ENCODE measurements at places on chromosomes 12 and 14. TPM values are rescaled to one million over a fixed set of nuclear protein-coding genes. Genes with fewer than 3 reads are reported as not detected.

GRCh38 chr12:68981516-68981915, 48.5 kb upstream of the CPM start:
- H3K27me3 ChIP-seq = no peaks in the 10 kb centered on the region
- H3K27ac ChIP-seq = no peak overlapping the region
- no peak overlapping the region for H3K4me3 ChIP-seq
- H3K36me3 ChIP-seq = peaks cover 12% of the 10 kb centered on the region

Gene FAM222A
- not detected for polyA plus RNA-seq

- no peak overlapping the region for H3K4me3 ChIP-seq
- H3K36me3 ChIP-seq = no peaks in the 10 kb centered on the region
- no peak for DNase-seq
- H3K4me1 ChIP-seq = no peaks in the 10 kb centered on the region
- H3K27me3 ChIP-seq = peaks cover 55% of the 10 kb centered on the region
Measured at GRCh38 chr14:104218361-104219180, 80.2 kb downstream of the KIF26A start.

DNA sequence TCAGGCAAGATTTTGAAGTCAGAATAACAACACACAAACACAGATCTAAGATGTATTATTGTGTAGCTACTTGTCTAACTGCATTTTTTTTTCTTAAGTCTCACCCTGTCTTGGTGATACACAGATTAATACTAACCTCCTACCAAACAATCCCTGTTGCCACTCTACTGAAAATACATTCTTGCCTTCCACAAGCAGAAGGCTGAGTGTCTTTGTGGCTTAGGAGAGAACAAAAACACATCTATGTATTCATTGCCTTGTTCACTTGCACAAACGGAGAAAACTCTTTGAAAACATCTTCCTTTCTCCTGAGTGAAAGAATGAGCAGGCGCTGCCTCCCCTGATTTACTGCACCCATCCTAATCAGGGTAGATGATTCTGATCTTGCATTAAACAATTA, 642.2 kb downstream of the DIO2 start:
- DNase-seq = no peak
- no peaks in the 10 kb centered on the region for H3K27me3 ChIP-seq
- H3K27ac ChIP-seq = no peak overlapping the region
- no peaks in the 10 kb centered on the region for H3K36me3 ChIP-seq

DNA sequence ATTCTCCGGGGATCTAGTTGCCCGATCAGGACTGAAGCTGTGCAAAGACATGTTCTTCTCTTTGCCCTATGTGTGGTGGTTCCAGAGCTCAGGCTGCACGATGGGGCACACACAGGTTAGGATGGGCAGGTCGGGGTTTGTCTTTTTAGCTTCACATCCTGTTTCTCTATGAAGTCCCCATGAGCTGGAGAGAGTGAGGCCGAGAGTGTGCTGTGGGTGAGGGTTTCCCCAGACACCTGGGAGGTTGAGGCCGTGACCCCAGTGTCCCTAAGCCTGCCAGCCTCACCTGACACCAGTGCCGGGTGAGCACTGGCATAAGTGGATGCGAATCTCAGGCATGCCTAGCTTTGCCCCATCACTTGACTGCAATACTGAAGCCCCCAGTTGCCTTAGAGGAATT, 32.9 kb upstream of the IGF1 start:
- H3K4me1 ChIP-seq = no peaks in the 10 kb centered on the region
- peak overlapping the region; percentile 34 for H3K27ac ChIP-seq
- H3K4me3 ChIP-seq = no peak overlapping the region
- H3K27me3 ChIP-seq = peaks cover 18% of the 10 kb centered on the region

DNA sequence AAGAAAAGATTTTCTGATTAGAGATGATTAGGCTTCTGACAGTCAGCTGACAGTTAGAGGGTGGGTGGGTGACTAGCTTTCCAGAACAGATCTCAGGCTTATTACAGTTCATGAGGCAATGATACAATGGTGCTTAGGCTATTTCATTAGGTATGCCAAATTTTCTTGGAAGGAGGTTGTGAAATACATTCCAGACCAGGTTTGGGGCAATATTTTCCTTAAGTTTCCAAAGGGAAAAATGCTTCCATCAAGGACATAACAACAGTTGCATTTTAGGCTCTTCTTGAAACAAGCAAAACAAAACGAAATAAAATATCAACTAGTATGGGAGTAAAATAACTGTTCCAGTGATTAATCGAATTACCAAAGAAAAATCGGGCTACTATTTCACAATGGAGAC, 59.3 kb upstream of the CNTN1 start:
- no peaks in the 10 kb centered on the region for H3K27me3 ChIP-seq
- no peak overlapping the region for H3K4me3 ChIP-seq
- no peak for DNase-seq
- H3K4me1 ChIP-seq = no peaks in the 10 kb centered on the region
- H3K36me3 ChIP-seq = no peaks in the 10 kb centered on the region
- no peak overlapping the region for H3K27ac ChIP-seq

Gene COX6A1
- polyA plus RNA-seq = 778 TPM

DNA sequence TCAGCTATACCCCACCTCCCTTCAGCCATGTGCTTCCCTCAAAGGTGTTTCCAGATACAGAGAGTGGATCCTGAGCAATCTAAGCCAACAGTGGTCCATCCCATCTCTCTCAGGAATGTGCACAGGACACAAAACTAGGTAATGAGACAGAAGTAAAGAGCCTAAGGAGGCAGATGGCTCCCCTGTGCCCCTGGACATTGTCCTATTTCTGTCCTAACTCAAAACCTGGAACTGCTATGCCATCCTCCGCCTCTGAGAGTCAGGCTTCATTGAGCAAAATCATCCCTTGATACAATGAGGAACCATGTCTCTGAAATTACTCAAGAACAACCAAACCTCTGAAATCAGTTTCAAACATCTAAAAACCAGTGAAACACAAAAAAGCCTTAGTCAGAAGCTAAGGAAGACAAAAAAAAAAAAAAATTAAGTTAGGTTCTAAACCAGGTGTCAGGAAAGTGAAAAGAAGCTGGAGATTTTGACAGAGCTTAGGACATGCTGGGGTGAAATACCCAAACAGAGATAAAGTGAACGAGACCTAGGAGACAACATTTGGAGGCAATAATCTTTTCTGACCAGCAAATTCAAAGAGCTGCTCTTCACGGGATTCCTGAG, 200.3 kb upstream of the PLEKHG7 start:
- H3K36me3 ChIP-seq = no peaks in the 10 kb centered on the region
- peaks cover 50% of the 10 kb centered on the region for H3K4me1 ChIP-seq
- H3K27me3 ChIP-seq = no peaks in the 10 kb centered on the region
- peak; percentile 41 for DNase-seq
- H3K27ac ChIP-seq = peak overlapping the region; percentile 39

DNA sequence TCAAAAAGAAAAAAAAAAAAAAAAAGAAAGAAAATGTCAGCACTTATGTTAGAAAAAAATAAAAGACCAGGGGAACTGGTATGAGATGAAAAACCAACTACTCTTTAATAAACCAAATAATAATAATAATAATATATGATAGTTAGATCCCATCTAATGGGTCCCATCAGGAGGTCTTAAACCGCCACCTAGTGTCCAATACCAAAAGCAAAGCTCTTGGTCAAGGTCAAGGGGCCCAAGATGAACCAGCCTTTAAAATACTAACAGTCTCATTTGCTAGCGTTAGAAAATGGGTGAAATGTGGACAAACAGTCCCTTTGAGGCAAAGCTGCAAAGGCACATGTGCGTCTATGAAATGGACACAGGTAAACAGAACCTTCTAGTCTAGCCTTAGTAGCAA, 12.3 kb downstream of the BRAP start:
- H3K27me3 ChIP-seq = no peaks in the 10 kb centered on the region
- DNase-seq = no peak
- no peak overlapping the region for H3K27ac ChIP-seq

Gene WSCD2
- polyA plus RNA-seq = not detected

Gene OAS1
- polyA plus RNA-seq = 82.0 TPM

DNA sequence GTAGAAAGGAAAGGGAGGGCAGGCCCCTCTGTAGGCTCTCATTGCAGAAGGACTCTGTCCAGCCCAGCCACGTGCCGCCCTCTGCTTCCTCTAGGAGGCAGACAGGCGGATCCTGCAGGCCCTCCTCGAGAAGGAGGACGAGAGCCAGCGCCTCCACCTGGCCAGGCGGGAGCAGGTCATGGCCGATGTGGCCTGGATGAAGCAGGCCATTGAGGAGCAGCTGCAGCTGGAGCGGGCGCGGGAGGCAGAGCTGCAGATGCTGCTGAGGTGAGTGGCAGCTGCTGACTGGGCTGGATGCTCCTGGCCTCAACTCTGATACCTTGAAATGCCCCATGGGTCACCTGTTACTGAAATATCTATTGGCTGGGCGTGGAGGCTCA, 10.9 kb downstream of the TCHP start:
- H3K27me3 ChIP-seq = no peaks in the 10 kb centered on the region
- DNase-seq = no peak
- no peaks in the 10 kb centered on the region for H3K4me1 ChIP-seq
- H3K4me3 ChIP-seq = no peak overlapping the region
- H3K27ac ChIP-seq = peak overlapping the region; percentile 28
- H3K36me3 ChIP-seq = peaks cover 27% of the 10 kb centered on the region

Gene CLEC4E
- polyA plus RNA-seq = not detected

Gene KIF26A
- not detected for polyA plus RNA-seq

- DNase-seq = no peak
- no peaks in the 10 kb centered on the region for H3K36me3 ChIP-seq
Measured at GRCh38 chr14:51726166-51726899, 74.6 kb downstream of the FRMD6 start.

GRCh38 chr14:34620839-34621238, 9.1 kb downstream of the SNX6 start:
- H3K27ac ChIP-seq = peak overlapping the region; percentile 40
- no peak for DNase-seq
- H3K27me3 ChIP-seq = no peaks in the 10 kb centered on the region

Gene PTPRB
- not detected for polyA plus RNA-seq

DNA sequence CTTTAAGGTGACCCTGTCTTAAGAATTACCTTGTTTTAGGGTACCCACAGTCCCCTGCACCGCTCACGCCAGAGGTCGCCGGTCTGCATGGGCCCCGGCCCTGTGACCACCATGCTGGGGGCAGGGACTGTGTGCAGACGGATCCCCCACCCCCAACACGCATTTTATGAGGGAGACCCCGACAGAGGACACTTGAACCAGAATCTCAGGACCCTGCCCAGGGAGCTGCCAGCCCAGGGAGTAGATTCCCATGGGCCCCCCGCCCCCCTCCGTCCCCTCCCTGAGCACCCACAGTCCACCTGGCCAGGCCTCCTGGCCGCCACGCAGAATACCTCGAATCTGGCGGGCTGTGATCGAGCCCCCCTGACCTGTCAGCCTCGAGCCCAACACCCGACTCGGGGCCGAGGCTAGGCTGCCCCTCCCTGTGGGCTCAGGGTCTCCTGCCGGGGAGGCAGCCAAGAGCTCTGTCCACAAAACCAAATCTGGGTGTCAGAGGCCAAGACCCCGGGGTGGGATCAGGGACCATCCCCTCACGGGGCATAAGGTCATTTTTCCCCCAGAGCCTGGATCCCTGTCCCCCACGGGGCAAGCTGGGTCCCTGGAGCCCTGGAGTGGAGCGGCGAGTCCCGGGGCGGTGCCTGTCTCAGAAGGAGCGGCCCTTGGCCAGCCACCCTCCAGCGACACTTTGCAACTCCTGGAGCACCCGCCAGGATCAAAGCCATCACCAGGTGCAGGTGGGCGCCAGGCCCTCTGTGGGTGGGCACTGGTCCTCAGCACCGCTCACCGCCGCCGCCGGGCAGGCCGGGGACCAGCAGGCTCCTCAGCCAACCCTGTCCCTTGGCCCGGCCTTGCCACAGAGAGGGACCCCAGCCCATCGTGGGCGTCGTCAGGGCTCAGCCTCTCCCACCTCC, 155.8 kb upstream of the PKP2 start:
- H3K36me3 ChIP-seq = no peaks in the 10 kb centered on the region
- no peak for DNase-seq
- no peak overlapping the region for H3K27ac ChIP-seq
- no peak overlapping the region for H3K4me3 ChIP-seq
- no peaks in the 10 kb centered on the region for H3K4me1 ChIP-seq

- no peaks in the 10 kb centered on the region for H3K36me3 ChIP-seq
- no peak overlapping the region for H3K4me3 ChIP-seq
- H3K27ac ChIP-seq = no peak overlapping the region
Measured at GRCh38 chr12:120225852-120226640, 25.1 kb upstream of the RPLP0 start.

Gene ADAMTS20
- not detected for polyA plus RNA-seq

GRCh38 chr12:61220337-61220736, 1039.9 kb upstream of the USP15 start:
- no peak for DNase-seq
- no peak overlapping the region for H3K27ac ChIP-seq
- no peaks in the 10 kb centered on the region for H3K27me3 ChIP-seq
- no peaks in the 10 kb centered on the region for H3K36me3 ChIP-seq
- no peak overlapping the region for H3K4me3 ChIP-seq

Gene TAS2R50
- polyA plus RNA-seq = not detected

- H3K4me1 ChIP-seq = no peaks in the 10 kb centered on the region
- H3K27me3 ChIP-seq = peaks cover 4% of the 10 kb centered on the region
- H3K27ac ChIP-seq = no peak overlapping the region
- DNase-seq = no peak
Measured at GRCh38 chr12:71214511-71215285, 56.9 kb upstream of the TSPAN8 start.

DNA sequence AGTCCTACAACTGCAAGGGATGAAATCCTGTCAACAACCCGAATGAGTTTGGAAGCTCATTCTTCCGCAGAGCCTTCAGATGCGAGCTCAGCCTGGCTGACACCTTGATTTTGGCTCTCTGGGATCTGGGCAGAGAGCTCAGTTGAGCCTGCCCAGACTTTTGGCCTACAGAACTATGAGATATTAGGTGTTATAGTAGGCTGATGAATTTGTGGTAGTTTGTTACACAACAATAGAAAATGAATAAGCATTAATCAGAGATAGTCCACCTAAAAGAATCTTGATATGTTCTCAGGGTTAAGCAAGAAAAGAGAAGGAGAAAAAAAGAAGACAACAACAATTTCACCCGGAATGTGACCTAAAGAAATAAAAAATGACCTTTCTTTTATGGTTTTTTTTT, 30.4 kb upstream of the GZMB start:
- H3K27me3 ChIP-seq = peaks cover 5% of the 10 kb centered on the region
- peaks cover 56% of the 10 kb centered on the region for H3K4me1 ChIP-seq
- H3K36me3 ChIP-seq = no peaks in the 10 kb centered on the region
- no peak overlapping the region for H3K4me3 ChIP-seq
- no peak for DNase-seq

GRCh38 chr12:89225808-89226411, 126.4 kb downstream of the DUSP6 start:
- peaks cover 1% of the 10 kb centered on the region for H3K4me1 ChIP-seq
- H3K27me3 ChIP-seq = peaks cover 3% of the 10 kb centered on the region
- DNase-seq = no peak
- H3K36me3 ChIP-seq = no peaks in the 10 kb centered on the region
- H3K27ac ChIP-seq = no peak overlapping the region
- no peak overlapping the region for H3K4me3 ChIP-seq

Gene KRT79
- not detected for polyA plus RNA-seq

Gene PIK3C2G
- polyA plus RNA-seq = not detected

All from naive B cell (primary cell).